ENCODE measurements at places on chromosomes 4 and X.

DNA sequence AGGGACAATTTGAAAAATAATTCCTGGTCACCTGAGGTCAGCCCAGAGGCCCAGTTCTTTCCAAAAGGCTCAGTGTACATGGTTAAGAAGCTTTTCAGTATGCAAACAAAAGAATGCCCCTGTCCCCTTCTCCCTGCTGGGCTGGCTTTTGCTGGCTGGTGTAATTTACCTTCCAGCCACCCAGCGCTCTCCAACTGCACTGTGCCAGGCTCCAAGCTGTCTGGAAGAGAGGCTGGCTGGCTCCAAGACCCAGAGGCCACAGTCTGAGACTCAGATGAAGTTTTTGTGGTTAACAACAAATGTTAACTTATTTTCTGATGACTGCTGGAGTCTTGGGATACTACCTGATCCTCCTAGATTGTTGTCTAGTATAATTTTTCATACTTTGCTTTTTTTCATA is 11.9 kb upstream of the KIT start:
- no peak for DNase-seq

- no peak for DNase-seq
Measured at GRCh38 chr4:15361529-15361928, 66.3 kb upstream of the C1QTNF7 start.

DNA sequence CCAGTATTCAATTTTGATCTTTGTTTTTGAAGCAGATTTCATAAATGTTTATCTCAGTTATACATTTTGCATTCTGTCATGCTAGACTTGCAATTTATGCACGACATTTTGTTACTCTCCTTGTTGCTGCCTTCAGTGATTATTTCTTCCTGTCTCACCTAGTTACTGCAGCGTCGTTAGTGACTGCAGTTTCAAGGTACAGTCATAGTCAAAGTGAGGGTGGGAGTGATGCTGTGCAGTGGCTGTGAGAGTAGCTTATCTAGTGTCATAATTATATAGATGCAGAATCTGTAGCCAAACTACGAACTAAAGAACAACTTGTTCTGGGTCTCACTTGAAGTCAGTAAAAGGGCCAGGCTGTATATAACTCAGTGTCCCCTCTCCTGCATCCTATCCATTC is 69.8 kb downstream of the GPR101 start:
- no peak for DNase-seq

DNA sequence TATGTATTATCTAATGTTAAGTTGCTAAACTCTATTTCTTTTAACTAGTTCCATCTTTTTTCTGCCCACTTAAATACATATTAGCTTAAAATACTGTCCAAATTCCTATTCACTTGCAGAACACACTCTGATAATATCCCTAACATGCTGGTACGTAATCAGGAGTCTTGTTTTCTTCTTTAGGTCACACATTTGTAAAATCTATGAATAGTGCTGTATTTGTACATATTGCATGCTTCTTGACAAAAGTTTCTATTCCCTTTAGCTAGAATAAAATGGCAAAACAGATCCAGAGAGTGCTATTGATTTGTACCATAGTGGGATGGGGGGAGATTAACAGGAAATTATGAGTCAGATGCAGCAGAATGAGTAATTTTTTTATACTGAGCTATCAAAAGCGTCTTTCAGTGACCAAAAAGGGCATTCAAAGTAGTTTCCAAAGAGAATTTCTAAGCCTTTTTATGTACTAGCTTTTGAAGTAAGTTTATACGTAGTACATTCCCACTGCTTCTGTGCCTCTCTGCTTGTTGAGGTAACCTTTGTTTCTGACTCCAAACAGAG is 126.5 kb downstream of the PTPN13 start:
- peak; percentile 4 for DNase-seq

DNA sequence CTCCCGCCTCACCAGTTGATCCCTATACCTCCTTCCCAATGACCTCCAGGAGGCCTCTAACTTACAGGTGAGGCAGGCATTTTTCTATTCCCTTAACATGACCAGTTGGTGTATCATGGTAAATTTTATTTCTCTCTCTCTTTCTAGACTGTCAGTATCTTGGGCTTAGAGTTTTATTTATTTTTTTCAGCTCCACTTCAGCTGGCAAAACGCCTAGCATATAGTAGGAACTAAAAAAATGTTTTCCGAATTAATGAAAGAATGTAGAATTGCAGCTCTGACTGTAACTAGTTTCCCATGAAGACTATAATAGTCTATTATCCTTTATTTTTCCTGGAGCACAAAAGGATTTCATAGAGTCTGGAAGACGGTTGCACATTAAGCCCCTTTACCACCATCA is 84.8 kb downstream of the PDE5A start:
- no peak for DNase-seq

DNA sequence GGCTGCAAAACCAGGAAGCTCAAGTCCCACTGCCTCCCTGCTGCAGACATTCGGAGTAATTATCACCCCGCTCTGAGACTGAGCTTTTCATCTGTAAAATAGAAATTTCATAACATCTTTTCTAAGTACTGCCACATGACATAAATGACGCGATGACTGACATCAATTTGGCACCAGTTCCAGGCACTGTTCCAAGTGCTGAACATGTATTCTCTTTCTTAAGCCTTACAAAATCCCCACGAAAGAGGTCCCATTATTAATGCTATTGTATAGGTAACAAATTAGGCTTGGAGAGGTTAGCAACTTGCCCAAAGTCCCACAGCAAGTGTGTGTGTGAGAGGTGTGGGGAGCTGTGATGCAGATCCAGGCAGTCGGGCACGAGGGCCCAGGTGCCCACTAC is 56.4 kb downstream of the SLC2A9 start:
- DNase-seq = no peak

DNA sequence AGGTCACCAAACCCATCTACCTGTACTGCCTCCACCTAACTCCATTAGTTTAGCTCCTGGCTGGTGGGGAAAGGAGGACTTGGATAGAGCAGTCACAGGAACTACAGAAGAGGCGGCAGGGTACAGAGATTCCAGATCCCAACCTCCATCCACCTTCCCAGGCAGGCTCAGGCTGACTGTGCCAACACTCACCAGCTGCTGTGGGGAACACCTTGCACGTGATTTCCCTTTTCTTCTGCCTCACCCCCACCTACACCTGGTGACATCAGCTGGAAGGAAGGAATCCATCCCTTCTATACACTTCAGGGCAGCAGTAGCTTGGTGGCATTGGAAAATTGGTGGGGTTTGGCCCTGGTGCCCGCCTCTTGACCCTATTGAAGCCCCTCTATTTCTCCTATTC is 41.5 kb downstream of the EFNB1 start:
- DNase-seq = no peak

- no peak for DNase-seq
Measured at GRCh38 chrX:30489323-30489722, 88.2 kb downstream of the TASL start.

- no peak for DNase-seq
Measured at GRCh38 chr4:118759481-118759880, 74.3 kb downstream of the METTL14 start.

GRCh38 chr4:123699880-123700771 is 303.5 kb downstream of the SPRY1 start:
- no peak for DNase-seq

GRCh38 chr4:54898056-54898562 is 227.3 kb downstream of the KDR start:
- DNase-seq = no peak
